COR-L47 (cell line): ENCODE measurements at places on chromosomes 5 and 9.

DNA sequence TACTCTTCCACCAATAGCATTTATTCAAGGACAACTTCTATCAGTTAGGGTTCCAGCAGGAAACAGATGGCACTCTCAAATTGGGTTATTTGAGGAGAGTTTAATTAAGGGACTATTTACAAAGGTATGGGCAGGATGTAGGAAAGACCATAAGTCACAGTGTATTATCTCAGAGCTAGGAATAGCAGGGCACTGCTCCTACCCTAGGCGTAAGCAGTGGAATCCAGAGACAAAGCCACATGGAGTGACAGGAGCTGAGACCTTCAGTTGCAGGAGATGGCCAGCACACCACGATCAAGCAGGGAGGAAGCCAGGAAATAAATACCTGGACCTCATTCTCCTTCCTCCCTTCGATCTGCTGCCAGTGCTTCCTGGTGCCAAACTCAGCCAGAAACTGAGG lies 274.9 kb upstream of the SLC30A5 start:
- no peak for DNase-seq

DNA sequence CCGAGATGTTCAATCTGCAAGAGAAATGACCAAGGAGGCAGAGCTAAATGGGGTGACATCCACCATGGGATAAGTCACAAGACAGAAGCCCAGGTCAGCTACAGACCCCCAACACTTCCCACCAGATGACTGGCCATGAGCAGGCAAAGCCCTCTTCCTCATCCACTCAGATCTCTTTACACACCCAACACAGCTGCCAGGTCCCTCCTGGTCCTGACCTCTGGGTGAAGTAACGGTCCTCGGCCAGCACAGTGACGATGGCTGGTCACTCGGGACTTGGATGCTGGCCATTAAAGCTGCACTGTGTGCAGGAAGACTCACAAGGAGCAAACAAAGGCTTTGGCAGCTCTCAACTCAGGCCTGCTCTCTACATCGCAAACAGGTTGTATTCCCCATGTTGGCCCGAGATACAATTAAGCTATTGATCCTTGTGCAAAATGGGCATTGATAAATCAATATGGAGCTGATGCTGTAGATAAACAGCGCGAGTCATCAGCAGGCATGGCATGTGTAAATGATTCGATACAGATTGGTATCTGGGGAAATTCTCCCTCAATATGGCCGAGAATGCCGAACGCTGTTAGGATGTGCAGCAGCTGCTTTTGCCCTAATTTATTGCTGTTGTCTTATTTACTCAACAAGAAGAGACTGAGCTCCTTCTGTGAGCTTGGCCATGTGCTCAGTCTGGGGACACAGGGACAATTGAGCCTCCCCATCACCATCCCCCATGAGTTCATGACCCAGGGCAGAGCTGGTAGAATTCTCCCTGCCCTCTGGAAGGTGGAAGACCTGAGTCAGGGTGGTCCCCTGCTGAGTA lies 98.7 kb downstream of the C5orf15 start:
- no peak for DNase-seq

DNA sequence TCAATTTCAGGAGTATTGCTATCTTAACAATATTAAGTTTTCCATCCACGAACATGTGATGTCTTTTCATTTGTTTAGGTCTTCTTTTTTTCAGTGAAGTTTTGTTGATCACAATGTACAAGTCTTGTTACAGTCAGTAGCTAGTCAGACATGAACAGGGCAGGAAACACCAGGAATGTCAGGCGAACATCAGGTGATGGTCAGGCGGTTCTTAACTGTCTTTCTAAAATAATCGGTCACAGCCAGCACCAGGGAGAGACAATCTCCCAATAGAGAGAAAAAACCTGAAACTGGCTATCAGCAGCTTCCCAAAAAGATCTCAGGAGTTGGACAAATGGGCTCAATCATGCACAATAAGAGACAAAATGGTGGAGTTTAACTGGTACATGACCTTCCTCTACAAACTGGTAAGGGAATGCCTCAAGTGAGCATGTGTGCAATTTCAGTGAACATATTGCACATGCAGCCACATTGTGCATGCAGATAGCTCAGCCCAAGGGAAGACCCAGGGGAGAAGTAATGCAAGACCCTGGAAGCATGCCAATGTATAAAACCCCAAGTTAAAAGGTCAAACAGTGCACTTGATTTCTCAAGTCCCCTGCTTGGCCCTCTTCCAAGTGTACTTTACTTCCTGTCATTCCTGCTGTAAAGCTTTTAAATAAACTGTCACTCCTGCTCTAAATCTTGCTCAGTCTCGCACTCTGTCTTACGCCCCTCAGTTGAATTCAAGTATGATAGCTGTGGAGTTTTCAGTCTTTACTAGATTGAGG lies 176.1 kb upstream of the RASEF start:
- no peak for DNase-seq

GRCh38 chr5:59069438-59070079 lies 486.7 kb downstream of the RAB3C start:
- DNase-seq = no peak

GRCh38 chr9:5575000-5575399 lies 53.9 kb upstream of the RIC1 start:
- DNase-seq = no peak

DNA sequence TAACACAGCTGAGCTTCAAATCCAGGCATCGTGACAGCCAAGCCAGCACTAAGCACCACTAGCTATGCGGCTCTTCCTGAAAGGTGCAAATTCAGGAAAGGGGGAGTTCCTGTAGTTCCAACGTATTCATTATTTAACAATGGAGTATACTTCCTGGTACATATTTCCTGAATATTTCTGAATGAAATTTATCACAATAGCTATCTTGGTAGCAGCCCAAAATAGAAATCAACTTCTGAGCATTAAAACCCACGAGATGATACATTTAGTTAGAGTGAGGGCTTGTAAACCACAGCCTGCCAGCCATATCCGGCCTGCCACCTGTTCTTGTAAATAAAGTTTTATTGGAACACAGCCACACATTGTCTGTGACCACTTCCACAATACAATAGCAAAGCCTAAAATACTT lies 109.7 kb upstream of the RETREG1 start:
- no peak for DNase-seq

- DNase-seq = no peak
These were observed 44.6 kb downstream of the JAKMIP2 start for GRCh38 chr5:147737921-147738320.

DNA sequence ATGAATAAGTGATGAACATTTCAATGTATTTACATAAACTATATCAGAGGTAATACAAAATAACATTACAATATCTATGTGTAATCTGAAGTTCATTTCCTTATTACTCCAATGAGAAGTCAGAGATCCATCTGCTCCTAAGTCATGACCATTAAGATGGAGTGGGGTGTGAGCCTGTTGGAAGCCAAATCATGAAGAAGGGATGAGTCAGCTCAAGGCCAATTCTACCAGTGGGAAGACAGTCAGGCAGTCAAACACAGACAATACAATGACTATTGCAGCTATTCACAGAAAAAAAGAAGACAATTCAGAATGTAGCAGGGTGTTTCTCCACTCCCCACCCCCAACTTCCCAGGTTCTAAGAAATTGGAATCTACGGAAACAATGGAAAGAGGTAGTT lies 155.0 kb downstream of the NFIB start:
- DNase-seq = no peak

GRCh38 chr9:129514891-129515290 lies 106.0 kb downstream of the C9orf50 start:
- no peak for DNase-seq

GRCh38 chr5:107247427-107247826 lies 423.3 kb downstream of the EFNA5 start:
- DNase-seq = no peak

DNA sequence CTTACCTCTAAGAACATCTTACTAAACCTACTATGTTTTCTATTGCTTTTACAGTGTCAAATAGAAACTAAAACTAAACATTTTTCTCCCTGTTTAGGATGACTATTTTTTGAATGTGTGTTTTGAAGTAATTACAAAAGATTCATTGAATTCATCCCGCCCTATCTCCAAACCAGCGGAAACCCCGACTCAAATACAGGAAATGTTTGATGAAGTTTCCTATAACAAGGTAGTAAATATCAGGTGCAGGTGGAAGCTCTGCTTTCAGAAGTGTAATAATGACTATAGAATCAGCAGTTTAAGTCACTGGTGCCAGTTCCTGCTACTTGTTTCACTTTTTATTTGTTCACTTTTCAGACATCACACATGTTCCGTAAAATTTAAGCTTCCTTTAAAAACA lies 20.0 kb downstream of the ERAP2 start:
- no peak for DNase-seq

DNA sequence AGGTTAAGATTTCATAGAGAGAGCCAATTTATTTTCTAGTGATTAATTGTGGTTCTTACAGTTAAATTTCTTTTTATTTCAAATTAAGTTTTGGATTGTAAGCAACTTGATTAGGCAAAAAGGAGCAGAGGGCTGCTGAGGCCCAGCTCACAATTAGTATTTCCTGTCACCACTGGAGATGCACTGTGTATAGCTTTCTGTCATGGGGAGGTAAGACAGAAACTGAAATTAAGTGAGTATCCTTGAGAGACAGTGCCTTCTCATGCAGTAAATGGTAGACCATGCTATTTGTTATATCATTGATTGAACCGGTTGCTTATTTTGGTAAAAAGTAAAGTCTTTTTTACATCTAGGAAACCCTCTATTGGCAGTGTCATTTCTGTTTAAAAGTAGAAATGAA lies 190.7 kb downstream of the CCDC171 start:
- DNase-seq = no peak

DNA sequence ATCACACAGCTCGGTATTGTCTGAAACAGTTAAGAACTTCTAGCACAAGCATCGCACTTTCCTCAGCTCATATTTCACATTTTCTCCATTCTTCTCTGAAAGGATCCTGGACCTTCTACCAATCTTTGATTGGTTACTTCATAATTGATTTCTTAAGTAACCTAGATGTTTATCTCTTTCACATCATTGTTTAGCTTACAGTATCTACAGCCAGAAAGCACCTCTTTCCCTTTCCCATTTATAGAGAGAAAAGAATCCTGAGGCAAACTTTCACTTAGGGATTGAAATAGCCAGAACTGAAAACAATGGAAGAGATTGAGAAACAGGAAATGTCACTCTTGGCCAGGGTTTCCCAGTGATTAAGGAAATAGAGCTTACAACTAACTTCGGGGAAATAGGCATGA lies 2.5 kb downstream of the IL33 start:
- DNase-seq = no peak

GRCh38 chr5:138212828-138213160 lies 329 bp downstream of the CDC23 start:
- DNase-seq = no peak

DNA sequence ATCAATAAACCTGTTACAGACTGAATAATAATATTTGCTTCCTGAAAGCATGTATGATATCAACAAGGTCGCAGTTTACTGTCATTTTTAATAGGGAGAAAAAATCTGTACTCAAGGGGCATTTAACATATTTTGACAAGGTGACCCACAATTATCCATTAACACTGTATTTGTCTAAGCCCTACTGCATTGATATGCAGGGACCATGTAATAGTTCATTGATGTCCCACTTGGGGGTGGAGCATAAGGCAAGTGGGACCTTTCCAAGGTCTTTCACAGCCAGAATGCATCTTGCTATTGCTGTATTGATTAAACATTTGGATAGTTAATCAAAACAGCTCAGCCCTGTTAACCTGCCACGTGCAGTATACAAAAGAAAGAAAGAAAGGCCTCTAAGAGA lies 502.0 kb downstream of the NR2F1-AS1 start:
- no peak for DNase-seq

DNA sequence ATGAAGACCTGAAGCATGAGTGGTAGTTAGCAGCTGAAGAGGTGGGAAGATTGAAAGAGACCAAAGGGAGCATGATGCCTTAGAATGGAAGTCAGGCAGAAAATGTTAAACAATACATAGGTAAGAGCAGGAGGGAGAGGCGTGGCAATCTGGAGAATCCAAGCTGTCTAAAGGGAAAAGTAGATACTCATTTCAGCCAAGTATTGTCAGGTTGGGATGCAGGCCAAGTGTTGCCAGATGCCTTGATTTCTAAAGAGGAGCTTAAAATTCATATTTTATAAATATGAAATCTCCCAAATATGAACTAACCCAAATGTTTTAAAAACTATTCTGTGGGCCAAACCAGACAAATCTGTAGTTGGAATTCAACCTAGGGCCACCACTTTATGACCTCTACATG lies 4.2 kb downstream of the PAM start:
- DNase-seq = no peak

- no peak for DNase-seq
These were observed 66.8 kb downstream of the PLPP1 start for GRCh38 chr5:55467862-55468551.

GRCh38 chr5:163135849-163136248 lies 301.5 kb upstream of the CCNG1 start:
- DNase-seq = no peak

DNA sequence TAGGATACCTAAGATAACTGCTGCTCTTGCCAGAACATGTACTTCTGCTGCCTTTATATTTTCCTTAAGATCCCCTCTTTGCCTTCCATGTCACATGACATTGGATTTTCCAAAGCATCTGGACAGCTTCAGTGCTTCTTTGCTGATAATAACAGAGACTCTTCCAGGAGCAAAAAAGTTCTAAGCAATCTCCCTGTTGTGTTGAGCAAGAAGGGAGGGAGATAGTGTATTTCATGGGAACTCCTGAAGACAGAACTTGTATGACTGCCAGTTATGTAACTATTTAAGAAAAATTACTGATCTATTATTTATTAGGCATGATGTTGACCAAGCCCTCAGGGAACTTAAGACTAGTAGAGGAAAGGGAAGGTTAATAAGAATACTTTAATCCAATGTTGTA lies 454.7 kb downstream of the SPATA31D1 start:
- no peak for DNase-seq

DNA sequence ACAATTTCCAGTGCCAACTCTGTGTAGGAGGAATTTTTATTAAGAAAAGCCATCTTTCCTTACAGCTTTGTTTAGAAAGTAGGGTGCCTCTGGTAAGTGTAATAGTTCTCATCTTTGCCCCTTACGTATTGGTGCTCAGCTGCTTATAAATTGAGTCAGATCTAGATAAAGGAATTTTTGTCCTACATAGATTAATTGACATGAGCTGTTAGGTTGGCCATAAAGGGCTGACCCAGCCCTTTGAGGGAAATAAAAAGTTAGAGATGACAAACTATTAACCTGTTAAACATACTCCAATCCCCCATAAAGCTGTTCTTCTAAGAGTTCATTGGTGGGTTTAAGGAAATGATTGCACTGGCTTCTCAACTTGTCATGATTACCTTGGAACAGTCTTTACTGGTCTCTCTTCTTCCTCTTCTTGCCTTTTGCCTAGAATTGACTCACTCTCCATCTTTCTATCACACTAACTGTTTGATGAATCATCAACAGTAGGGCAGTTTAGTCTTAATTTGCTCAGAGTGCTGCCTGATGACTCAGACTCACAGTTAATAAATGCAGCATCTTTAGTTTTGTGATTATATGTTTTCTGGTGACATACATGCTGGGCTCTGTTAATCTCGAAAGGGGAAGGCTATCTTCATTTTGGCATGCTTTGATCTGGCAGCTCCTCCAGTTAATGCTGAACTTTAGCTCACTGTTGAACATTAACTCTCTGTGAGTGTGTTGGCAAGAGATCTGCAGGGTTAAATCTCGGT lies 51.7 kb downstream of the ARHGAP26 start:
- DNase-seq = no peak
